ENCODE measurements at places on chromosomes 1 and 21. TPM values are rescaled to one million over a fixed set of nuclear protein-coding genes. Genes with fewer than 3 reads are reported as not detected.

The ZNF695 gene
- 0.33 TPM for total RNA-seq

The SLC35F3 gene
- total RNA-seq, result 0.14 TPM

The DDR2 gene
- total RNA-seq, result 2.3 TPM

The MACF1 gene
- total RNA-seq, result 370 TPM

DNA sequence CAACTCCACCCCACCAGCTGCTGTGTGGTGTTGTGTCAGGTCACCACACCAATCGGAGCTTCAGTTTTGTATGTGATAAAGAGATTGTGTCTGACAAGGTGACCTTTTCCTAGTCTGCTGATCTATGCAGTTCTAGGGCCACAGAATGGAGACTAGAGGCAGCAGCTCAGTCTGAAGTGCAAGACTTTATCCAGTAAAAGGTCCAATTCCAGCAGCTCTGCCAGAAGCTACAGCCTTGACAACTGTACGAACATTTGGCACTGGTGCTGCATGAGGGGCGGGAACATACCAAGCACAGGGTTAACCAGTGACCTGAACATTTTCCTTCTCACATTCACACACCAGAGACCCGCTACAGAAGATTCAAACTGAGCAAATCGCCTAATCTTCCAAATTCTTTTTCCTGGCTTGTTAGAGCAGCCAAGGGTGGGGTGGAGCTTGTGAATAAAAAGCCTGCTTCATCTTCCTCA, 9.3 kb downstream of the FMO1 start:
- no peak for DNase-seq

- DNase-seq, result no peak
Measured at GRCh38 chr1:65003316-65003664, 36.9 kb upstream of the JAK1 start.

- DNase-seq, result no peak
Measured at GRCh38 chr1:102182603-102183260, 186.0 kb upstream of the OLFM3 start.

DNA sequence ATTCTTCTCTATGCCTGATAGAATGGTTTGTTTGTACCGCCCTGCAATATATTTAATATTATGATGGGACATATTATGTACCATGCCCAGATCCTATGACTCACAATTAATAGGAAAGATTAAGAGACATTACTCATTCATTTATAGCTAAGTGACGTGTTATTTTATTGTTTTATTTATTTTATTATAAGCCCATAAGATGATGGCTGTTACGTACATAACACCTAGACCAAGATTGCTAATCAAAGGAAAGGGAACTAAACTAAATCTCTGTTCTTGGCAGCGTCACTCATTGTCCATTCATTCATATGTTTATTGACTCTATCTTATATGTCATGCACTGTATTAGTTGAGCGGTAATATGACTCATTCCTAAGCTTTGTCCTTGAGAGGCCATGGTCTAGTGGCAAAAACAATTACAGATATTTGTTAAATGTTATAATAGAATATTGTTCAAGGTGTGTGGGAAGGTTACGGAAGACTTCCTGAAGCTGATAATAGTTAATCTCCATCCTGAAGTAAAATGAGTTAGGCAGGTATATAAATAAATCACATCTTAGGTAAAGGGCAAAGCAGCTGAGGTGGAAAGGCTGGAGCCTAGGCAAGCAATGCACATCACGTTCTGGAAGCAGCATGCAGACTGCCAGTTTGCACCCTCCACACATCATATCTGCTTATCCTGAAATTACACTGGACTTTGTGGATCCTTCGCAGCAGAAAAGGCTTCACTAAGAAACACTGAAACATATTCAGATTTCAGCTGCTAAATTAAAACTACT, 16.6 kb upstream of the CD55 start:
- DNase-seq, result no peak

- no peak for DNase-seq
Measured at GRCh38 chr1:63032171-63032570, 248.2 kb downstream of the ATG4C start.

DNA sequence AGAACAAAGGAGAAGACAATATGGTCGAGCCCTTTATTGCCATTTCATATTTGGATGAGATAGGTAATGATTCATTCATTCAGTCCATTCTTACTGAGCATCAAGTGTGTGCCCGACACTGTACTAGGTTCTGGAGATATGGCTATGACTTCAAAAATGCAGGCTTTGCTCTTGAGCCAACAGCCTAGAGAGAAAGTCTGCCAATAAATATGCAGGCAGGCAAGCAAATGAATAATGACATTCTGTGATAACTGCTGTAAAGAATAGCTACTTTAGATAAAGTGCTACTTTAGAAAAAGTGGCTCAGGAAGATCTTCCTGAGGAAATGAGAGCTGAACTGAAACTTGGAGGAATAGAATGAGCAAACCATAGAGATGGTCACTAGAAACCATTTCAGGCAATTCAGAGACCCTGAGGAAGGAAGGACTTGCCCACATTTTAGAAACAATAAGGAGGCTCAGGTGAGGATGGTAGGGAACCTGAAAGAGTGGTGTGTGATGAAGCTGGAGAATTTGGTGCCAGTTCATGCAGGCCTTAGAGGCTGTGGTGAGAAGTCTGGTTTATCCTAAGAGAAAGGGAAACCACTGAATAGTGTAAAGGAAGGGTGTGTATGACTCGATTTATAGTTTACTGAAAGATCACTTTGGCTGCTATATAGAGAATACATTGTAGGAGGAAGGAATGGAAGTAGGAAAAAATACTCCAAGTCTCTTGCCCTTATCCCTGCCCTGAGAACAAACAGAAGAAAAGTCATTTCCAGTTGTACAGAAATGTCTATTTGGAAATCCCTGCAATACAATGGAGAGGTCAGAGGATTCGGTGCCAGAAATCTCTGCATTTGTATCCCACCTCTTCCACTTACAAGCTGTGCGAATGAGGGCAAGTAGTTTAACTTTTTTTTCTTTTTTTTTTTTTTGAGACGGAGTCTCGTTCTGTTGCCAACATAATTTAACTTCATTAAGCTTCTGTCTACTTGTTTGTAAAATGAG, 167.9 kb downstream of the VPS13D start:
- DNase-seq, result no peak

- peak; percentile 70 for DNase-seq
Measured at GRCh38 chr21:43916691-43917514, 51.9 kb downstream of the AGPAT3 start.

DNA sequence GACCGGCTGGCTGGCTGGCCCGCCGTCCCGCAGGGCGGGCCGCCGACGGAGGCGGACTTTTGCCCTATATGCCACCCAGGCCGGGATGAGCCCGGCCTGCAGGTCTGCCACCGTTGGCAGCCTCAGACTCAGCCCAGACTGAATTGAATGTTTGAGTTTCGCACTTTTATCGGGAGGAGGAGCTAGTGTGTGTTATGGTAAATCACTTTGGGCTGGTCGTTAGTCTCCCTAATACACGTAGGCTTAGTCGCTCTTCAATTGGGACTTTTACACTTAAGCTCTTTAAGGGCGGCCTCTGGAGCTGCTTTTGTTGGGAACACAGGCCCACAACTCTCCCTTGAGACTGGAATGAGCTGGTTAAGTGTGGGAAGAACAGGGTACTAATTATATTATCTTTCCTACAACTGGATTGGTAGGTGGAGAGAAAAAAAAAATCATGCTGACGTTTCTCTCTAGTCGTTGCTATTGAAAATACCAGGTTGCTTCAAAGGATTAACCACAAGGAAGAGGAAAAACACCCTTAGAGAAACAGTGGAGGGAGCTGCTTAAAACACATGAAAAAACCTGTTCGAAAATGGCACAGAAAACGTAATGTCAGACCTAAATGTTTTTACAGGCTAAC, 1.4 kb upstream of the IRF2BP2 start:
- no peak for DNase-seq

DNA sequence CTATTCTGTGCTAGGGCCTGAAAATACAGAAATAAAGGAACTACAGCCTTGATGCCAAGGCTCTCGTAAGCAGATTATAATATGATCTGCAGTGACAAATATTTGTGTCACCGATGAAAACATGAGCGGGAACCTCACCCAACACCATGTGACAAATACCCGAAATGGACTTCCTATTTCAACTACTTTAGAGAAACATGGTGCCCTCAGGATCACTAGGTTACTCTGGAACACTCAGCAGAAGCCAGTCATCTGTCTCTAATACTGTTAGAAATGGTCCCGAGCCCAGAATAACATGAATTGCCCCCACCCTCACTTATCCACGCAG, 463 bp upstream of the VAMP3 start:
- DNase-seq, result no peak

GRCh38 chr1:240956020-240956419, 344.1 kb upstream of the GREM2 start:
- DNase-seq, result no peak

GRCh38 chr1:16677552-16678431, 11.0 kb upstream of the RNU1-3 start:
- peak; percentile 61 for DNase-seq

- no peak for DNase-seq
Measured at GRCh38 chr1:186497651-186498050, 36.7 kb upstream of the PDC start.

- DNase-seq, result no peak
Measured at GRCh38 chr1:6353619-6353954, 40.0 kb downstream of the ACOT7 start.

GRCh38 chr1:214971071-214971470, 111.5 kb upstream of the KCNK2 start:
- DNase-seq, result no peak

- DNase-seq, result no peak
Measured at GRCh38 chr1:40798366-40799281, 15.0 kb downstream of the KCNQ4 start.

DNA sequence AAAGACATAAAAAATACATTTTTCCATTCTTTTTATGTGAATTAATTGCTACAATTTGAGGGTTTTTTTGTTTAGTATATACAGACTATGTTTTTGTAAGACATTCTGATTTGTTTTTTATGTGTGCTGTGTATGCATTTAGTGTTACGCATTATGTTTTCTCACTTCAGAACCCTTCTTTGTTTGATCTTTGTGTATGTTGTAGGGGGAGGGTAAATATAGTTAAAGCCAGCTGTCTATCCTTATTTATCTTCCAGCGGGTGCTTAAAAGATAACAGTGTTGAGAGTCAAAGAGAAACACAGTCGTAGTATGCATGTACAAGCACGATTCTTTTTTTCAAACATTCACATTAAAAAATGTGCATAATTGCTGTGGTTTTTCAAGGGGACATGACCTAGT, 97.5 kb upstream of the KIAA1614 start:
- DNase-seq, result no peak

- DNase-seq, result no peak
Measured at GRCh38 chr1:53686965-53687267, 52.0 kb downstream of the GLIS1 start.

DNA sequence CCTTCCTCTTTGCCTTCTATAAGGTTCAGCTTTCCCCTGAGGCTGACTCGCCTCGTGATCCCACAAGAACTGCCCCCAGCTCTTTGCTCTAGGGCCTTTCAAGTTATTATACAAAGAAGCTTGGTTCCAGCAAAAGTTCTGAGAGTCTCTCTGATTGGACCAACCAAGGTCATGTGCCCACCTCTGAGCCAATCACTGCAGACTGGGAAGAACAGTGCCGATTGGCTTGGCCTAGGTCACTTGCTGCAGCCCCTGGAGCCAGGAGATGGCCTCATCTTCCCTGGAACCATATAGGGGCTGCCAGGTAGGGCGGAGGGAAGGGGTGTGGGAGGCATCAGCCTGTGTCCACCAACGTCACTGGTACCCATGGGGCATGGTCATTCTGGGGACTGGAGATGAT, 22.8 kb downstream of the TAS1R2 start:
- no peak for DNase-seq

DNA sequence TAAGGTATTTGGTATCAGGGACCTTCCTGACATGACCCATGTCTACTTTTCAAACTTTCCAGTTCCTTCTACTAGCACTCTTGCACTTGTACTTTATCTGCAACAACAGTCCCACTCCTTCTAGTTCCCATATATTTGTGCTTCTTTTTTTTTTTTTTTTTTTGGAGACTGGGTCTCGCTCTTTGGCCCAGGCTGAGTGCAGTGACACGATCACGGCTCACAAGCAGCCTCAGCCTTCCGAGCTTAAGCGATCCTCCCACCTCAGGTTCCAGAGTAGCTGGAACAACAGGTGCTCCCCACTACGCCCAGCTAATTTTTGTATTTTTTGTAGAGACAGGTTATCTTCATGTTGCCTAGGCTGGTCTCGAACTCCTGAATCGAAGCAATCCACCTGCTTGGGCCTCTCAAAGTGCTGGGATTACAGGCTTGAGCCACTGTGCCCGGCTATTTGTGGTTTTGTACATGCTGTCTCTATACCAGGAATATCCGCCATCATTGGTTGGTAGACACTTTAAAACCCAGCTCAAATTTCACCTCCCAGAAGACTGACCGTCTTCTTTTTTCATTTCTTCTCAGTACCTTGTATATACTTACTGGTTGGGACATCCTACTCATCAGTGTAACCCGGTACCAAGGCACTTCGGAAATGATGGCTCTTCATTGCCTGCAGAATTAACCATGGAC, 1.1 kb downstream of the ZMYM1 start:
- DNase-seq, result no peak

DNA sequence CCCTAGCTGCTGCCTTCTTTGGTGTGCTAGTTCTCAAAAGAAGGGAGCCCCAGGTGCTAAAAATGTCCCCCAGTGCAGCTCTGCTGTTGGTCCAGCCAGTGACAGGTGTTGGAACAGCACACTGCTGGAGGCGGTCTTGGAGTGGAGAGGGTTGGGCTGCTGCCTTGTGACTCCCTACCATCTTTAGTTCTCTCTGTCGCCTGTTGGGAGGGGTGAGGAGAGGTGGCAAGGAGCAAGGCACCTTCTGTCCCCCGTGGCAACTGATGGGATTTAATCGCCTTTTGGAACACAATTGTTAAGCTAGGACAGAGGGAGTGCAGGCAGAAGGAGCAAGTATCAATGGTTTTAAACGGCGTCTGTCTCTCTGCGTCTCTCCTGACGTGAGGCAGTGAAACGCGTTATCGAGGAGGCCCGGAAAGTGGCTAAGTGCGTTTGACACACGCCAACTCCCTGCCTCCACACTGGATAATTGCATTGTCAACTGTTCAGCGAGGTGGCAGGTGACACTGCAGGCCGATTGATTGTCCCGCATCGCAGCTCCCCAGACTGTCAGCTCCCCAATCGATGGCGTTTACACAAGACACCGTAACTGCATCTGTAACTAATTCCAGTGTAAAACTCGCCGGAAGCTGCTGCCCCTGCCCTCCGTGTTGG, 34.0 kb downstream of the TMEM53 start:
- no peak for DNase-seq

DNA sequence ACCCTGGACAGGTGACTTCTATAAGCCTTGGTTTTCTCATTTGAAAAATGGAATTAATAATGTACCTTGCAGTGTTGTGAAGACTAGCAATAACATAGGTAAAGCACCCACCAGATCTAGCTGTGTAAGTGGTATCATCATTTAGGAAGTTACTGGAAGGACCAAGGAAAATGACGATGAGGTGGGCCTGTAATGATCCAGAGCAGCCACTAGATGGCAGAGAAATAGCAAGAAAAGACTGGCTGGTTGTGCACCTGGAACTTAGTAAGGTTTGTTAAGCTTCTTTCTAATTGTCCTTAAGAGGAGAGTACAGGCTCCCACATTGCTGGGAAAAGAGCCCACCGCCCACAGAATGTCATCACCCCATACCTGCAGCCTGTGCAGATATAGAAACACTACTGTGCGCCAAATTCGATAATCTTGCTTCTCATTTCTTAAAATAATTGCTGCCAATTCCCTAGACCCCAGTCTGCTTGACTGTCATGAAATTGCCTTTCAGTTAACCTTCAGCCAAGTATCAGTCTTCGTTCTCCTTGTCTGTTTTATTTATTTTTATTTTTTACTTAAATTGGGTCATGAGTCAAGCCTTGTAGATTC, 37.2 kb downstream of the WNT4 start:
- DNase-seq, result no peak

Measured in natural killer cell treated with Interleukin-12 subunit alpha and Interleukin-12 subunit beta and Interleukin-15 and Interleukin-18, amount 100 ng/mL, for 72 hours (primary cell).